Stimulated activated CD8-positive, alpha-beta memory T cell treated with anti-CD3 and anti-CD28 coated beads, Interleukin-2, amount 100 ng/mL, for 1 hour (primary cell): ENCODE measurements at places on chromosomes 1 and 21.

- DNase-seq, result no peak
Observed at GRCh38 chr1:43557744-43558245, 27.1 kb downstream of the PTPRF start.

GRCh38 chr1:81832573-81832972, 31.8 kb downstream of the ADGRL2 start:
- no peak for DNase-seq

DNA sequence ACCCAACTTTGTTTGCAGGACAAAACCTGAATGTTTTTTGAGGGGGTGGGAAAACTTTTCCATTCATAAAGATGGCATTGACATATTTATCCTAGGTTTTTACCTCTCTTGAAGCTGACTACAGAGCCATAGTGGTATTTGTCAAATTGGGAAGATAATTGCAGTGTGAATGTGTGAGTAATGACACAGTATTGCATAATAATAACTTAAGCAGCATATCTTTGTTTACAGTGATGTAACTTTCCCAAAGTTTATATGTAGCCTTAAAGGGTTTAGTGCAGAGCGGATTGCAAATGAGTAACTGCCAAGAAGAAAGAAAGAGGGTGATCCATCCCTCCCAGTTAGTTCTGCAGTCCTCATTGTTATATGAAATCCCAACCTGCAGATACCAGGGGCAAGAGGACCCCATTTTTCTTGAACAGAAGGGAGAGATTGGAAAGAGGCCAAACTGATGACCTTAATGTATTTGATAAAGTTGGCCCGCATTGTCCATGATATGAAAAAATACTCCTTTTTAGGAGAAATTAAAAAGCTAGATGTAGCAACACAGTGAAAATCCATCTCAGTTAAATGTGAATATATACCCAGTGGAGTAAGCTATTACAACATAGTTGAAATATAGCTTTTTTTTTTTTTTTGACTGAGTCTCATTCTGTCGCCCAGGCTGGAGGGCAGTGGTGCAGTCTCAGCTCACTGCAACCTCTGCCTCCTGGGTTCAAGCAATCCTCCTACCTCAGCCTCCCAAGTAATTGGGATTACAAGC, 23.7 kb upstream of the NFIA start:
- no peak for DNase-seq

- no peak for DNase-seq
Observed at GRCh38 chr1:87132284-87132870, 196.3 kb upstream of the LMO4 start.

DNA sequence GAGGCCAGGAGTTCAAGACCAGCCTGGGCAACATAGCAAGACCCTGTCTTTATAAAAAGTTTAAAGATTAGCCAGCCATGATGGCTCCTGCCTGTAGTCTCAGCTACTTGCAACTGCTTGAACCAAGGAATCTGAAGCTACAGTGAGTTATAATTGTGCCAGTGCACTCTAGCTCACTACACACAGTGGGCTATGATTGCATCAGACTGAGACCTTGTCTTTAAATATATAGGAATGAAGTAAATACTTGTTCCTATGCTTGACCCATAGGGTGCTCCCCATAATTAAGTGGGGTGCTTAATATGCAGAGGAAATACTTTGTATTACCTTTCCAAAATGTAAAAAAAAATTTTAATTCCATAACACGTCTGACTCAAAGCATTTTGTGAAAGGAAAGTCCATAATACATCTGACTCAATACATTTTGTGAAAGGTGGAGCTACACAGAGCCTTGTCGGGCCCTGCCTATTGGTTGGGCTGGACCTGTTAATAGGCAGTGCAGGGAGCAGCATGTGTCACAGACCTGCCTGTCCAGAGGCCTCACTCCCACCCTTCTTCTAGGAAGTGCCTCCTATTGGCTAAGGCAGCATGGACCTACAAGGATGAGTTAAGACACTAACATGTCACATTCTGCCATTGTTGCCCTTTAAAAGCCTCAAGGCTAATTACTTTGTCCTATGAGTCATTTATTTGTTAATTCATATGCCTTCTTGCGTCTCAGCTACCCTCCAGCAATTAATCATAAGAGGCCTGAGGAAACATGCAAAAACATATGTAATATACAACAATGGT, 33.6 kb downstream of the CD58 start:
- DNase-seq, result no peak

DNA sequence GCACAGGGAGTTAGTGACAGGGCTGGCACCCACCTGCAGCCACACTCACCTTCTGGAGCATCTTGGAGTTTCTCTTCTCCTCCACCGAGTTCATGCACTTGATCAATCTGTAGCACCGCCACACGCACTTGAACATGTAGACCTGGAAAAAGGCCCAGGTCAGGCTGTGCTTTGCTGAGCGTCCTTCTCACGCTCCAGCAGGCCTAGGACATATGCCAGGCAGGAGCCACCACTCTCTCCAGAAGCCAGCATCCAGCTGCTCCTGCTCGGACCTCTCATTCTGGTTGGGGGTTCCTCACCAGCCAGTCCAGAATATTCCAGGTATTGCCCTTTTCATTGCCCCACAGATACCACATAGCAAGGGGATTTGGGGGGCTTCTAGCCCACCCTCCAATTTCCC, 11.7 kb upstream of the MATN1 start:
- DNase-seq, result no peak

DNA sequence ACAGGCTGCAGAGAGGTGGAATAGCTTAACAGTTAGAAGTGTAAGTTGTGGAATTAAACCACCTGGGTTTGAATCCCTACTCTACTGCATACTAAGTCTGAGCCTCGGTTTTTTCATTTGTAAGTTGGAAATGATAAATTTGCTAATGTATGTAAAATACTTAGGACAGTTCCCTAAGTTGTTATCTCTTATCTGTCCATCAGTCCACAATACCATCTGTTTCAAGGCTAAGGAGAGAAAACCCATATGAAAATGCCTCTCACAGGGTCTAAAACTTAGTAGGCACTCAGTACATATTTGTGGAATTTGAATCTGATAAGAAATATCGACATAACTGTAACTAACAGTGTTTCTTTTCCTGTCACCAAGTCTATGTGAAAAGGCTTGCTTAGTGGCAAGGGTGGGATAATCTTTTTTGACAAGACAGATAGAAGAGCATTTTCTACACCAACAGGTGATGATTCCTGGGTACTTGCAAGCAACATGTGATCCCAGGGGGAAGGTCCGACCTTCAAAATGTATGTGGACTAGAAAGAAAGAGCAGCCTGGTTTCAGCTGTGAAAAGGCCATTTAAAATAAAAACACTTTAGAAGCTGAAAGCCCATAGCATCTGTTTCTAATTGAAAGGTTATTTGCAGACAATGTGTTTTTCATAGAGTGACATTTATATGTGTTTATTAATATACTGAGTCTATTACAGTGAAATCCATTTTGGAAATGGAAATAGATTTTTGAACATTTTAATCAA, 202.9 kb downstream of the HHAT start:
- no peak for DNase-seq

GRCh38 chr1:200869753-200870391, 2.9 kb upstream of the GPR25 start:
- DNase-seq, result no peak

DNA sequence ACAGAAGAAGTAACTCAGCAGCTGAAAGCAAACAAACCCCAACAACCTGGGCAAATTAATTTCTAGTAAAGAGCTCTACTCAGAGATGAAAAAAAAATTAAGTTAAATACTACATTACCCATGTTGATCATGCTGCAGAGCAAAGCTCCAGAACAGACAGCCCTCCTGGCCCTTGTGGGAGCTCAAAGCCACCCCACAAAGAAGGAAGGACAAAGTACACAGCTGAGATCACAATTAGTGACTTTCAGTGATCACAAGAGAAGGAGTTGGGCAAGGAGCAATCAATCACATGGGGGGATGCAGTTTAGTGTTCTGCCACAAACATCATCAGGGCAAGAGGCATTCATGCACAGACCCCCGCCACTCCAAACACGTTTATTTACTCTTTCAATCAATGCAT, 114.2 kb downstream of the DAB1 start:
- no peak for DNase-seq

DNA sequence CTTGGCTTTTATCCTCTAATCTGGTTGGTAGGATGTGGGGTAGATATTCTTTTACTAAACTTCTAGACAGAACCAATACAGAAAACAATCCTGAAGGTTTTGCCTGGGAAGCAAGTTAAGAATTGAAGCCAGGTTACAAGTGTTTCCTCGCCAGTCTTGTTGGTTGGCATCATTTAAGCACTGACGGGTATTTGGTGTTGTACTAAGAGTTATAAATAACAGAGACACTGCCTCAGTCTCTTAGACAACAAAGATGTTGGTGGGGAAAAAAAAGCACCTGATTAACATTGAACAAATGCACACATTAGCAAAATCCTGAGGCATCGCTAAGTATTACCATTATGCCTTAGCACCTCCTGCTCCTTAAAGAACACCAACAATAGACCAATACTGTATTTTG, 272.2 kb downstream of the BRINP2 start:
- DNase-seq, result no peak

GRCh38 chr1:226489718-226490425, 58.7 kb upstream of the STUM start:
- DNase-seq, result no peak

DNA sequence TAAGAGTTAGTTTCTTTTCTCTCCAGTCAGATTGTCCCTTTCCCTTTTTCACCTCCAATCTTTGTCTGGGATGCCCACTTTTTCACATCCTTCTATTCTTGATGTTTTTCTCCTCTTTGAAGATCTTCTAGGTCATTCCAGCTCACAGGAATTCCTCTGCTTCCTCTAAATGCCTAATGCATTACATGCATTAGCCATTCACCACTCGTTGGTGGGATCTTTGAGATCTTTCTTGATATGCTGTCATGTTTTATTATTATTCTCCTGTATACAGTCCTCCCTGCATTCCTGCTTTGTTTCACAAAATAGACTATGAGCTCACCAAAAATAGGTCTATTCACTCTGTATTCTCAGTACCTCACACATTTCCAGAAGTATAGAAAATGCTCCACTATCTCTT, 129.0 kb downstream of the LYPLAL1 start:
- DNase-seq, result no peak

DNA sequence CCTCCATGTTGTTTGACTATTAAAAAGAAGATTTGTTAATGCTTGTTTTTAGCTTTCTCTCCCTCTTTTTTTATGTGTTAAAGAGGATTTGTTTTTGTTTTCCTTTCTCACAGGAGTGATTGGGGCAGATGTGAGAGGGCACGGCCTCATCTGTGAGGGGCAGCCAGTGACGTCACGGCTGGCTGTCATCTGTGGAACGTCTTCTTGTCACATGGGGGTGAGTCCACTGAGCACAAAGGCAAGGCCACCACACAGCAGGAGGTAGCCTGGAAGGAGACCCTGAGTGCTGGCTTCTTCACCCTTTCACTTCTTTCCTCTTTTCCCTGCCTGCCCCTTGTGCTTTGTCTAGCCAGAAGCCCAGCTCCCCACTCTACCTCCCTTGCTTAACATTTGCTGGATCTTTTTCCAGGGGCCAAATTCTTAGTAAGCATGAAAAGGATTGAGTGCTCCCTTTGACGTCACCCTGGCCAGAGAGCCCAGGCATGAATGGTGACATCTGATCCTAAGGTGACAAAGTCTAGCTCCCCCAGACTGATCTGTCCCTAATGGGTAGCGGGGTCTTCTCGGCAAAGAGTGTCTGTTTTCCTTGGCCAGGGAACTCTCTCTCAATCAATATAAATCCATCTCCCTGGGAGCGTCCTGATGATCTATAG, 257.2 kb downstream of the FGGY start:
- no peak for DNase-seq

GRCh38 chr1:183543619-183544204, 46.5 kb downstream of the NCF2 start:
- no peak for DNase-seq

GRCh38 chr1:153678519-153679336, at the start of gene NPR1:
Gene NPR1 (plus strand): TSS chr1:153678688. CDS start chr1:153679109, 421 bp downstream.
- no peak for DNase-seq

GRCh38 chr1:58704616-58705021, 4.8 kb upstream of the MYSM1 start:
- no peak for DNase-seq

DNA sequence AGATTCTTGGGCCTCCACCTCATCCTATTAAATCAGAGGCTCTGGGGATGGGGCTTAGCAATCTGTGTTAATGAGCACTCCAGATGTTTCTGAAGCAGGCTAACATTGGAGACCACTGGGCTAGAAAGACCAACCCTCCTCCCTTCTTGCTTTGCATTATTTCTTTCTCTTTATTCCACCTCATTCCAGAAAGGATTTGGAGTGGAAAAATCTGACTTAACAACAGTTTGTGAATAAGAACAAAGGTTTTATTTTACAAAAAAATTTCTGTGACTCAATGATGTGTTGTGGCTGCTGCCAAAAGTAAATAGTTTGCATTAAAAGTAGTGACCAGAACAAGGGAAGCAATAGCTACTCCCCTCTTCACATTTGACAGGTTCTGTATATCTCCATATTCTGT, 79.4 kb downstream of the TGFB2 start:
- no peak for DNase-seq

GRCh38 chr1:107789817-107790524, 175.0 kb downstream of the VAV3 start:
- no peak for DNase-seq

- DNase-seq, result no peak
Observed at GRCh38 chr1:206703661-206704060, 19.0 kb downstream of the MAPKAPK2 start.

DNA sequence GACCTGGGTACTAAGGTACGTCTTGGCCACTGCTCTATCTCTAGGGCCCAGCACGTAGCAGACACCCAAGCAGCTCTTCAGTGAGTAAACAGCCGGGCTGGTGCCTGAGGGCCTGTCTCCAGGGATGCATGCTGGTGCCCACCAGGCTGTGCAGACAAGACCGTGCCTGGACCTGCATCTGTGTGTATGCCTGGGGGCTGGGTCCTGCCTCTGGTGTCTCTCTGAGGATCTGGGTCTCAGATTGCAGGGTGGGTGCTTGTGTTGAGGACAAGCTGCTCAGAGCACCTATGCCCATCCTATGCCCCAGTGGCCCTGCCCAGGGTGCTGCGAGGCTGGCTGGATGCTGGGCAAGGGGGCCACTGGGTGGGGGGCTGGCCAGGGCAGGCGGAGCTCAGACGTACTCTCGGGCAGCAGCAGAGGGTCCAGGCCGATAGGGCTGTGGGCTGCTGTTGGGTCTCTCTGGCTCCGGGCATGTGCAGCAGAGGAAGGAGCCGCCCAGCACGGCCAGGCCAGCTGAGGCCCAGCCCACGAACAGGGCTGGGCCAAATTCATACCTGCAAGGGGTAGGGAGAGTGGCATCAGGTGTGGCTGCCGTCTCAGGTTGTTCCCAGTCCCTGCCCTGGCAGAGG, 4.4 kb downstream of the CLDN19 start:
- DNase-seq, result no peak

DNA sequence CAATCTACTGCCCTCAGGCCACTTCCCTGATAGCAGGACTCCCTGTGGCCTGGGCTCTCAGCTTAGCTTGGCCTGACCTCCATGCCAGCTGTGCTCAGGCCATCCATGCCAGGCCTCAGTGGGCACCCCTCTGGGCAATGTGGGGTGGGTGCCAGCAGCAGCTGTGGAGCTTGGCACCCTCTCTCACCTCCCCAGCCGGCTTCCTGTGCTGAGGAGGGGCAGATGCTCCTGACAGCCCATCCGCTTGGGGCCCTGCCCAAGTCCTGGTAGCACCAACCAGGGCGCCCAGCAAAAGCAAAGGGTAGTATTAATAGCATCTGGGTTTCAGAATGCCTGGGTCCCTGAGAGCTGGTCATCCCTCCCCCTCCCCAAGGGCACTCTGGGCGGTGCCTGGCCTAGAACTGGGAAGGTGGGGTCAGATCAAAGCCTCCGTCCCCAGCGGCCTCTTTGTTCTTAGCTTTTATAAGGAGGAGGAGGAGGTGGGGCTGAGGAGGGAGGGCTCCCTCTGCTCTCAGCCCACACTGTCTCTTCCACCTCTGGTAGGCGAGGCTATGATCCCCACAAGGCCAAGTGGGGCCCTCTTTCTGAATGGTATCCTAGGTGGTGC, 6.1 kb downstream of the EFNA4 start:
- DNase-seq, result no peak

GRCh38 chr1:173507205-173507846, 30.2 kb downstream of the PRDX6 start:
- no peak for DNase-seq
